Stimulated activated CD4-positive, alpha-beta T cell treated with anti-CD3 and anti-CD28 coated beads, Interleukin-2, amount 100 ng/mL, for 4 hours (primary cell): ENCODE measurements at places on chromosomes 3 and 15.

DNA sequence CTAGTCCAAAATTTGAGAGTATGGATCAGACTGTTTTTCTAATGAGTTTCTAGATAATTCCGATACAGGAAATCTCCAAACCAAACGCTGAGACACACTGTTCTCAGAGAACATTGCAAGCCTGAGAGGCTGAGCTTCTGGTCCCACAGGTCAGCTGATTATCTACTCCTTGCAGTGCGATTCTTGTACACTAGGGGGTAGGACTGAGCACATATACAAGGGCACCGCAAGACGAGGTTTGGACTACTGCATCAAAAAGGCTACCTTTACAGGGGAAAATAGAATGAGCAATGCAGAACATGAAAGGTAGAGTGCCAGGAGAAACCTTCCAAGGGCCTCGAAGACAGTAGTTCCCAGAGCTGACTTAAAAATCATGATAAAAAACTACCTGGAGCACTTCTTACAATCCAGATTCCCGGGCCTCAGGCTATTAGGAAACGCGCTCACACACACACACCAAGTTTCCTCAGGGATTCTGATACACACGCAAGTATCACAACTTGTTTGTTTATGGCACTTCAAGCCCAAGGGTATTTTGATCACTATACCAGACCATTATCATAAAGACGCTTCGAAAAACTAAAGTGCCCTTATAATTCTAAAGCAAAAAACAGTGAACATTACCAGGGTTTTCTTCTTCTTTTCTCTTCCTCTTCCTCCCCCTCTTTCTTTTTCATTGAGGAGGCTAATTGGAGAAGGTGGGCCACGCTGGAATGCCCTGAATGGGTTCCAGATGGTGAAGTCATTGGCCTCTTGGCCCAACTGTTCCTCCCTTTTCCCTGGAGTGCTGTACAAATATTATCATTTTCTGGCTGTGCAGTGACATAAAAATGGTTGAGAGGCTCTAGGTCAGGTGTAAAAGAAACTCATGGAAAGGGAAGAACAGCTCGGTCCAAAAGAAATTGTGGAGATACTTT lies 61.8 kb downstream of the SLC12A8 start:
- DNase-seq, result peak; percentile 36

GRCh38 chr3:156291272-156292123 lies 171.1 kb downstream of the KCNAB1 start:
- DNase-seq, result no peak

DNA sequence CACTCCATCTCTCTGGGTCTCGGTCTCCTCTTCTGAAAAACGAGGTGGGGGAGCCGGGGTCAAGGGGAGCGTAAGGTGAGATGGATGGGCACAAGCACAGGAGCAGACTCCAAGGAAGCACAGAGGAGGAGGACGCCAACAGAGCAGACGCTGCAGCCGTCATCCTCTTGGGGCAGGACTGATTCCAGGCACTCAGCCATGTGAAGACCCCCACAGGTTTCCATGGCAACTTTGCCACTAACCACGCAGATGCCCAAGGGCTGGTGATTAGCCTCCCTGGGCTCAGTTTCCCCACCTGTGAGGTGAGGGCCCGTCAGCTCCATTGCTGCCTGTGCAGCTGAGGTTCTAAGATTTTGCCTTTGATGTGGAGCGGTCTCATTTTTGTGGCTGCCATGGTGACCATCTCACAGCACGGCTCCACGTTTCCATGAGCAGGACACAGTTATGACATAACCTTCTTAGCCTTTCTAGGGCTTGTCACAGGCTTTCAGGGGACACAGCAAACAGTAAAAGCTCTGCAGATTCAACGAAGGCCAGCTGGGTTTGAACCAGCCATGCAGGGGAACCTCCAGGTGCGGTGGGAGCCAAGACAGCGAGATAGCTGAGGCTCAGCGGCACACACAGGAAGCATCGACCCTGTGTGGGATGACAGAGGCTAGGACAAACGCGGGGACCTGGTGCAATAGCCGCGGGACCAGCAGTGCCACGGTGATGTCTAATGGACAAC lies 170.3 kb downstream of the NUP210 start:
- DNase-seq, result no peak

DNA sequence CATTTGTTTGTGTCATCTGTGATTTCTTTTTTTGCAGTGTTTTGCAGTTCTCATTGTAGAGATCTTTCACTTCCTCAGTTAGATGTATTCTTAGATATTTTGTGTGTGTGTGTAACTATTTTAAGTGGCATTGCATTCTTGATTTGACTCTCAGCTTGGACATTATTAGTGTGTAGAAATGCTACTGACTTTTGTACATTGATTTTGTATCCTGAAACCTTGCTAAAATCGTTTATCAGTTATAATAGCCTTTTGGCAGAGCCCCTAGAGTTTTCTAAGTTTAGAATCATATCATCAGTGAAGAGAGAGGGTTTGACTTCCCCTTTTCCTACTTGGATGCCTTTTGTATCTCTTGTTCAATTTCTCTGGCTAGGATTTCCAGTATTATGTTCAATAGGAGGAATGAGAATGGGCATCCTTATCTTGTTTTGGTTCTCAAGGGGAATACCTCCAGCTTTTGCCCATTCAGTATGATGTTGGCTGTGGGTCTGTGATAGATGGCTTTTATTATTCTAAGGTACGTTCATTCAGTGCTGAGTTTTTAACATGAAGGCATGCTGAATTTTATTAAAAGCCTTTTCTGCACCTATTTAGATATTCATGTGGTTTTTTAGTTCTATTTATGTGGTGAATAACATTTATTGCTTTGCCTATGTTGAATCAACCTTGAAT lies 211.7 kb downstream of the MBNL1 start:
- no peak for DNase-seq

DNA sequence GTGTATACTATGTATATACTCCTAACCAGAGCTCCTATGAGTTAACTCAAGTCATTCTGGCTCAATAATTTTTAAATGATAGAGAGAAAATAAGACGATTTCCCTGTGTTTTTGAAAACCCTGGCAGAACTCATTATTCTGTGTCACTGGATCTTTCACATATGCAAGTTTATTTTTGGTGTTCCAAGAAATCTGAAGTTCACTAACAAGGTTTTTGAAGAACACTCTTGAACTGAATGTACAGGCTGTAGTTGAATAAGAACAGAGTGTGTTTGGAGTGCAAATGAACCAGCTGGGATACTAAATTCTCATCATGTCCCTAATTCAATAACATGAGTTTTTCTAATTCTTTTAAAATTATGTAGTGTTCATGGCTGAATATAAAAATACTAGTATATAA lies 466.9 kb upstream of the SUCLG2 start:
- DNase-seq, result no peak

- DNase-seq, result no peak
Measured at GRCh38 chr15:71011503-71012155, 103.6 kb upstream of the THSD4 start.

- DNase-seq, result no peak
Measured at GRCh38 chr3:88311826-88312225, 162.1 kb downstream of the C3orf38 start.

- no peak for DNase-seq
Measured at GRCh38 chr15:66679061-66679656, 22.9 kb upstream of the SMAD6 start.

DNA sequence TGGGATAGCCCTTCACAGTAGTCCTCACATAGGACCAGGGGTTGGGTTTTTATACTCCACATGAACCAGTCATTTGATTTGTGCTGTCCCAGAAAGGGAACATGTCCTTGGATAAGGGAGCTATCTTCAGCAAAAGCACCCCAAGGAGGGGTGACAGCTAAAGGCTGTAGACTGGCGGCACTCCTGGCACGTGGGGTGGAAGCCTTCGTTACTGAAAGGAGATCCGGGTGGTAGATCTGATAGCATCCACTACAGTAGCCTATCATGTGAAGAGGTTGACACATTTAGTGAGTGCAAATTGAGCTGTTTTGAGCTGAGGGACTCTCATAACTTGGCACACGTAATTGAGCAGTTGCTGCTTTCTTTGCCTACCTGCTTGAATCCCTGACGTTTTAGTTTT lies 588.8 kb upstream of the GOLIM4 start:
- no peak for DNase-seq

- no peak for DNase-seq
Measured at GRCh38 chr3:190892395-190892902, 30.0 kb upstream of the GMNC start.

DNA sequence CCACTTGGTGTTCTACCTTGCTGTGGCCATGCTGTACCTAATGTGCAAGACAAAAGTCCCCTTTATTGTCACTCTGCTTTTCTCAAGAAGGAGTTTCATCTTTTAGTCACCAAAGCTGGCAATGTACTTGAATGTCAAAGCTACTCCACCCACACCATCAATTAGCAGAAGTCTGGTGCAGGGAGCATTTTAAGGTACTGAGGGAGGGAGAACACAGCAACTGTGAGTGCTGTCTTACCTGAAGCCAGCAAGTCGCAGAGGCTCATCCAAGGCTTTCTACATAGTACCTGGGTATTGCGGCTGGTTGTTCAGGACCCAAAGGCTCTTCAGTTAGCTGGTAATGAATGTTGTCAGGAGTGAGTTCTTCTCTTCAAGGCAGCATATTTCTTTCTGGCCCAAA lies 820.4 kb downstream of the OTOL1 start:
- no peak for DNase-seq

- no peak for DNase-seq
Measured at GRCh38 chr3:73828348-73828747, 203.6 kb upstream of the PDZRN3 start.

DNA sequence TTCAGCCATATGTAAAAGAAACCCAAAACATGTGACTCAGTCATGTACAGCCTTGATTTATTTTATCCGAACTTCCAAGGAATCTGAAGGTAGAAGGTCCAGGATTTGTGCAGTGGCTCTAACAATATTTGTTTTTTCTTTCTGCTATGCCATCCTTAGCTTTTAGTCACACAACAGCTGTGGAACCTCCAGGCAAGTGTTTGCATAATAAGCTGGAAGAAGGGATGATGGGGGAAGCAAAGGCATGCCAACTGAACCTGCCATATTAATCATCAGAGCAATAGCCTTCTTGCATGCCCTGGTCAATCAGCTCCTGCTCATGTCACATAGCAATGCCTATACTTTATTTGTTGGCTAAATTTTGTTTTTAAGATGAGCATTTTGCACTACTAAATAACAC lies 444.7 kb upstream of the ARPP21 start:
- DNase-seq, result no peak

DNA sequence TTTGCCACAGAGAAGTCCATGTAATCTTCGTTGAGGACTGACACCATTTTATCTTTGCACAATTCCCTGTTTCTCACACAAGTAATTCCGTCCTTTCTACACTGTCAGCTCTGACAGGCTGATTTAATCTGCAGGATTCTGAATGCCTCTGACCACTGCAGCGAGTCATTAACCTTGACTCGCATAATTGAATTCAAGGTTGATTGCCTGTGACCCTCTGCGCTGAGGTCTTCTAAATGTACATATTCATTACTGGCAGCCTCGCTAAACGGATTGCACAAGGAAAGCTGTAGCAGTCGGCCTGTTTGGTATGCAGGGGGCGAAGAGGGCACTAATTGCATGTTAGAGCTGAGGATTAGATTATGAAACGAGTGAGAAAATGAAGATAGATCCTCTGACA lies 147.8 kb downstream of the SHOX2 start:
- DNase-seq, result no peak

- DNase-seq, result no peak
Measured at GRCh38 chr3:163863146-163863545, 1215.2 kb downstream of the SI start.
